ENCODE measurements at places on chromosomes 3 and 15.

DNA sequence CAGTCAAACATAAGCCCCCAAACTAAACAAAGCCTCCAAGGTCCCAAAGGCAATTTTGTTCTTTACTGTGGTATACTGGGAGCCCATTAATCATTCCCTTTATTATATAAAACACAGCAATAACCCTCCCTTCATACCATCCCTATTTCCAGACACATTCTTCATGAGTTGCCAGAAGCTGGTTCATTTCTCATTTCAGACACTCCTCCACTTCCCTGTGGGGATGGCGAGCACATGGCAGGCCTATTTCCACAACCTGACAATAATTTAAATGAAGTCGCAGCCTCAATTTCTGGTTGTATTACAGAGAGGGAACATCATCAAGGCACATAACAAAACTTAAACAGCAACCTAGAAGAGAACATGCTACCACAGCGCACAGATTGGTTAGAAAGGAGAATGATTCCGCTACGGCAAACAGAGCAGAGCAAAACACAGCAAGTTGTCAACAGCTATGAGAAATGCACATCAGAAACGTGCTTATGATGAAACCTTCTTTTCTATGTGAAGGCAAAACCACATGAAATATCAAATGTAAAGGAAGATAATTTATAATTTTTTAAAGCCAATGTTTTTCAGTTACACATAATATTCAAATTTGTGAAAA is 63.3 kb upstream of the ARHGEF3 start:
- DNase-seq = no peak

- no peak for DNase-seq
Observed at GRCh38 chr3:172072543-172072942, 33.2 kb downstream of the FNDC3B start.

- DNase-seq = no peak
Observed at GRCh38 chr3:138334608-138335007, 5.0 kb upstream of the NME9 start.

DNA sequence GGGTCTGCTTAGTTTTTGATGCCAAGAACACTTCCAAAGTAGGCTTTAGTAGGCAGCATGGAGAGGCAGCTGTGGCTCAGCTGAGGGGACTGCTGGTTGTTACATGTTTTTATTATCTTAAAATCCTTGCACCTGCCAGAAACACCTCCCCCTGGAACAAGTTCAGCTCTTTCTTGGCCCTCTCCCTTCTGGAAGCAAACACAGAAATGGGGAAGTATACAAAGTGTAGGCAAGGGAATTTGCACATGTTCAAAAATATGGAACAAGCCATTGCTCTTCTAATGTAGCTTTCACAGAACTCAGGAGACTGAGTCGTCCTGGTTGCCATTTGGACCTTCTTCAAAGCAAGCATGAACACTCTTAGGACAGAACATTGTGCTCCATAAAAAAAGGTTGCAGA is 169.1 kb upstream of the SEMA6D start:
- no peak for DNase-seq

DNA sequence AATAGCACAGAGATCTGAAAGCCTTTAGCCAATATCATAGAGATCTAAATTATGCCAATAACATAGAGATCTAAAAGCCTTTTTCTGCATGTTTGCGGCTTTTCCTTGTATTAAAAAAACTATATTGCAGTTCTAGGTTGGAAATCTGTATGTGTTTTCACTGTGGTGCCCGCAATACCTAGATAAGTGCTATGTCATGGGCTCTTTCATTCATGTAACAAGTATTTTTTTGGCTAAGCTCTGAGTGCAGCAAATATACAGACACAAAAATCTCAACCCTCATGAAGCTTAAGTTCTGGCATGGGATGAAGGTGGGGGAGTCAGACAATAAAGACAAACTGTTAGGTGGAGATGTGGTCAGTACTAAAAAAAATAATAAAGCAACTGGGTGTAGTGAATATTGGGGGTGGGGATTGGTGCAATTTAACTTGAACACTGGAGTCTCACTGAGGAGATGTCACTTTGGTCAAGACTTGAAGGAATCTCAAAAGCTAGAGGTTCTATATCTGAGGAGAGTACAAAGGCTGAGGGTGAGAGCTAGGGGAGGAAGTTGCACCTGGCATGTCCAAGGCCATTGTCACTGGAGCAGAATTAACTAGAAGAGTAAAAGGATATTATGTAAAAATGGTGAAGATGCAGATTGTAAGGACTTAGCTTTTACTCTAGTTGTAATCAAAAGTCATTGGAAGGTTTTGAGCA is 973 bp downstream of the BUB1B start:
- DNase-seq = no peak

DNA sequence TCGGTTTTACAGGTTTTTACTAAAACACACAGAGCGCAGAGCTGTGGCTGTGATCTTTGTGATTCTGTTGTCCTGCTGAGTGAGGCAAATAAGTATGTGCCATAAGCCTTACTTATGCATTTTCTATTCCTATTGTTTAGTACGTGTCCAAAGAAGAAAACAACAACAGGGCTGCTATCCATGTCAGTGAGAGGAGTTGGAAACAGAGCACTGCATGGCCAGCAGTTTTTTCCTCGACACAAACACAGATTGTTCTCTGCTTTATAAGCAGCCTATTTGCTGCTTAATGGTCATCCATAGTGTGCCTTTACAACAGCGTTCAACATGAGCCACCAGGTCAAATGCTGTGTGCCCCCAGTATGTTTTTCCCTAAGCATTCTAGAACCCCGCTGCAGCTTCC is 79.8 kb downstream of the SHQ1 start:
- DNase-seq = no peak

DNA sequence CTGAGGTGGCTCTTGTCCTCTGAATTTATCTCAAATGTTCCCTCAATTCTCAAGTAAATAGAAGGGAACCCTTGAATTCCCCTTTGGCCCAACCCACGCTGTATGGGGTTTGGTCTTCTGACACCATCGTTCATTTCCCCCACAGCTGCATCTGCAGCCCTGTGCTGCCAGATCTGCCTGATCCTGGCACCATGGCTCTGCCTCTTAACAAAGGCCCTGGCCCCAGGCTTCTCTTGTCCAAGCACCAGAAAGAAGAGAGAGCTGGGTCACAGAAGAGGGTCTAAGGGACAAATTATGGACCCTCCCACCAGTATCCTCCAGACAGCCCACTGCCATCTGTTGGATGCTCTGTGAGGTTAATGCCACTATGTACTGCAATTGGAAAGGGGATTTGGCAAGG is 1.8 kb downstream of the MAP1A start:
- DNase-seq = no peak

- DNase-seq = no peak
Observed at GRCh38 chr15:83919319-83919830, 265.5 kb downstream of the ADAMTSL3 start.

GRCh38 chr15:82944821-82945220 is 7.7 kb downstream of the HOMER2 start:
- no peak for DNase-seq

DNA sequence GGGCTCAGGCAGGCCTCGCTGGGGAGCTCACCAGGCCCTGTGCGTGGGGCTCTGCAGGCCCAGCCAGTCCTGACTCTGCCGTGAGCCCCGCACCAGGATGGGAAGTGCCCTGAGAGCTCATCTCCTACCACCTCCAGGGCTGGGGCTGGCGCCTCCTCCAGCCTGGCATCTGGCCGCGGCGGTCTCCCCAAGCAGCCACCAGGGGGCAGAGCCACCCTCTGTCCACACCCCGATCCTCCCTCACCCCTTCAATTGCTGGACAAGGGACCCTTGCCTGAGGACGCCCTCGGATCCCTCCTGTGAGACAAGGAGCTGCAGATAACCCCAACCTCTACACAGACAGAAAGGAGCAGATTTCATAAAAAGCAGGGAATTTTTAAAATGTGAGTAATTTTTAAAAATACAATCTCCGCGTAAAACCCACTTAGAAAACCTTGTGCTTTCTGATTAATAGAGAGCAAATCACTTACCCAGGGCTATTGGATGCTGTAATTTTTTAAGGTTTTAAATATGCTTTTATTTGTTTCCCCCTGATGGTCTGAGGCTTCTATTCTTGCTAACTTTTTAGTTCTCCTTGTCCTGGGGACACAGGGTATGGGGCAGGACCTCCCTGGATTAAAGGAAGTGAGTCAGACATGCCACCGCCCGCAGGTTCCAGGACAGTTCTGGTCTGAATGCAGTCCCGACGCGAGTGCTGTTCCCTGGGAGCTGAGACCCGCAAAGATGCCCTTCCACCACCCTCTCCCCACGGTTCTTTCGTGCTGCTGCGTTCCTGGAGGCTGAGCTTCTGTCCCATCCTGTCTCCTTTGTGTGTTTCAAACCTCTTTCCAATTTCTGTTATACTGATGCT is 52.3 kb upstream of the CHRNA7 start:
- DNase-seq = no peak

- no peak for DNase-seq
Observed at GRCh38 chr15:62607114-62607462, 435.5 kb upstream of the TPM1 start.

- no peak for DNase-seq
Observed at GRCh38 chr3:27714692-27715453, 7.2 kb downstream of the EOMES start.

GRCh38 chr3:127254730-127255129 is 33.1 kb downstream of the PRR20G start:
- no peak for DNase-seq
